ENCODE measurements at places on chromosomes 7 and 10.

DNA sequence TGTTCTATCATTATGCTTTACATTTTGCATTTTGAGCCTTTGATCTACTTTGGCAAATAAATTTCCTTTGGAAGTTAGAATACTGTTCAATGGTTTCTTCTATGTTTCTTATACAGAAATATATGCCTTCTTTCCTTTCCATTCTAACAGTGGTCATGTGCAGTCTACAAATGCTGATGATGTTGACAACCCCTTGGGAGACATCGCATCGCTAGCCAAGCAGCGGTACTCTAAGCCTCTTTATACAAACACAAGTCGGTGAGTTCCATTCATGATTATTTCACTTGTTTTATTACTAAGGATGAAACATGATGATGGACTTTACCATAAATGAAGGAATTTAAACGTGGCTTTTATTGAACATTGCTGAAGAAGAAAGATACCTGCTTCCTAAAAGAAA is 48.1 kb upstream of the ZPBP start:
- DNase-seq, result no peak

GRCh38 chr10:86329093-86329710 is 37.4 kb downstream of the GRID1 start:
- DNase-seq, result no peak

DNA sequence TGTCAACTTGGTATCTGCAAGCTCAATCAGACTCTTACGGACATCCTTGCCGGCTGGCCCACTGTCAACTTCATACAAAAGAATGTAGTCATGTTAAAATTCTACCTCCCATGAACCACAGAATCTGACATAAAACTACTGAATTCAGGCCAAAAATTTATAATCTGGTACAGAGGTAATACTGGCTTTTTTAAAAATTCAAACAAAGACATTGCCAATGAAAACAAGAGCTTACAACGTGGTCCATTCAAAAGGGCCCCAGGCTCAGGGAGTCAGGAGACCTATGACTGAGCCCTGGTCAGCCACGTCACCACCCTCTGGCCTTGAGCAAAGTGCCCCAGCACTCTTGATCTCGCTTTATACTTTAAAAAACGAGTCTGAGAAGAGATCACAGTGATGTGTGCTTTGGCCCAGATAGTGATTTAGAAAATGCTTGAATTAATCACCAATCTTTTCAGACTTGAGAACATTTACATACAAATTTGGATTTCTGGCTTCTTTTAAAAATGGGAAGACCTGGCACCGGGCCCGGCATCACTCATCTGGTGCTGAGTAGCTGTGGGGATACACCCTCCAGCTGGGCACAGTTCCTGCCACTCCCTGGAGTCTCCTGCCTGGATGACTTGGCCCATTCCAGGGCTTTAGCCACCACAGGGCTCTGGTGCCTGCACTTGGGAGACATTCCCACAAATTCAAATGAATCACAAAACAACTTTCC is 94.1 kb downstream of the PIP4K2A start:
- DNase-seq, result no peak

- DNase-seq, result no peak
These were observed 5.1 kb upstream of the ADAMTS14 start for GRCh38 chr10:70666960-70667798.

DNA sequence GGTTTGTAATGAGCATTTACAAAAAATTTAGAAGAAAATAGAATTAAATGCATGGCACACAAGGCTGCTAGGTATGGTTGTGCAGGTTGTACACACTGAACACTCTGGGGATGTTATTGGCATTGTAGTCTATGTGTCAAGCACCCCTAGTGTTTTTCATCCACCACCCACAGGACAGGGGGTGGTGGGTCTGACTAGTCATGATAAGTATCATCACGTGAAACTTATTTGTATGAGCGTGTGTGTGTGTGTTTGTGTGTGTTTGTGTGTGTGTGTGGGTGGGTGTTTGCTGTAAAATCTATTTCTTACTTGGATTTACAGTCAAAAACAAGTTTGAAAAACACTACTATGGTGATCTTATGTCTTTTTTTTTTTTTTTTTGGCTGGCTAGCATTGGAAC is 66.5 kb downstream of the MAP3K8 start:
- DNase-seq, result no peak

DNA sequence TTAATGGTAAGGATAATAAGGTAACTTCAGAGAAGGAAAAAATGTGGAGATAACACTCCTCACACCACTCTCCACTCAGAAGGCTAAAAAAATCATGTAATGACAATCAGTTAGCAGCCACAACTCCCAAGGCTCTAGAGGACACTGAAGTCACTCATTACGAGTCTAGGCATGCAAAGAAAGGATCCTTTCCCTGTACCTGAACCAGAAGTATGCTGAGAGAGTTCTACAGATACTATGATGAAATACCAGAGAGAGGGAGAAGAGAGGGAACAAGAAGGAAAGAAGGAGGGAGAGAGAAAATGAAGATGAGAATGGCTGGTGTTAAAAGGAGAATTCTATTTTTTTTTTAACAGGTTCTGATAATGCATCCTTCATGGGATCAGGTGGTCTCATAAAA is 224.3 kb upstream of the PLXNA4 start:
- DNase-seq, result no peak

DNA sequence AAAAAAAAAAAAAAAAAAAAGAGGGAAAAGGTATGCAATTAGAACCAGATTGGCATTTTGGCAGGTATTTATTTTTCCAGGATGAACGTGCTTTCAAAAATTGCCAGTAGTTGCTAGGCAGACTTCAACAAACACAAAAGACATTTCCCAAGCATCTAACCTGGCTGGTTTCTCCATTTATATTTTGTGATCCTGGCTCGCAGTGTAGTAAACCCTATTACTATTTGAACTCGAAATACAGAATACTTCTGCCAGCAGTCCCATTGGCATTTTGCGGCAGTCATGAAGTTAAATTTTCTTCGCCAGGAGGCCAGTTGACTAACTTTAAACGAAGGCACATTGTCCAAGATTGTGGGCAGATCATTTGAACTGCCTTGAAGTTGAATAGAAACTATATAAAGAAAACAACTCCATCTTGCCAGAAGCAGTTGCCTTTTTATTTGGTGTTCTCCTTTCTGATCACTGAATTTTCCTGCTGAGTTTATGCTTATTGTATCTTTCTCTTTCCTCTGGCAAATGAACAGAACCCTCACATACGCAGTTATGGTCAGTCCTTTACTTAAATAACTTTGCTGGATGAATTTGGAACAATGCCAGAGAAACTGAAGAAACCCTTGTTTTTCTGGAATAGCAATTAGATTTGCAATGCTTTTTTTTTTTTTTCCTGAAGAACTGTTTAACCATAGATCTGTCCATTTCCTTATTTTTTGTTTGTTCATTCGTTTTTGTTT is 132.9 kb downstream of the BICC1 start:
- DNase-seq, result no peak

DNA sequence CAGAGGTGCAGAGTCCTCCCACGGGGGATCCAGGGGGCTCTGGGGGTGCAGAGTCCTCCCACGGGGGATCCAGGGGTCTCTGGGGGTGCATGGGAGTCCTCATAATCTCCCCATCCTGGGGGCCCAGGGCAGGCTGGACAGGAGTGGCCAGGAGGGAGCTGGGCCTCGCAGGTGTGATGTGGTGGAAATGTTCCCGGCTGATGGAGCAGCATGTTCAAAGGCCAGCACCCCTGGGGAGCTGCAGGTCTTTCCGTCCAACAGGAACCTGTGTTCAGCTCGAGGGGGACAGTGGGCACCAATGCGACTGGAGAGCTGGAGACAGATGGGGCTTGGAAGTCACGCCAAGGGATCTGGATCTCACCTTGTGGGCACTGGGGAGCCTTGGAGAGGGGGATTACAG is 38.5 kb upstream of the PSMG3 start:
- DNase-seq, result no peak

GRCh38 chr7:6532516-6532915 is 18.7 kb downstream of the GRID2IP start:
- no peak for DNase-seq

DNA sequence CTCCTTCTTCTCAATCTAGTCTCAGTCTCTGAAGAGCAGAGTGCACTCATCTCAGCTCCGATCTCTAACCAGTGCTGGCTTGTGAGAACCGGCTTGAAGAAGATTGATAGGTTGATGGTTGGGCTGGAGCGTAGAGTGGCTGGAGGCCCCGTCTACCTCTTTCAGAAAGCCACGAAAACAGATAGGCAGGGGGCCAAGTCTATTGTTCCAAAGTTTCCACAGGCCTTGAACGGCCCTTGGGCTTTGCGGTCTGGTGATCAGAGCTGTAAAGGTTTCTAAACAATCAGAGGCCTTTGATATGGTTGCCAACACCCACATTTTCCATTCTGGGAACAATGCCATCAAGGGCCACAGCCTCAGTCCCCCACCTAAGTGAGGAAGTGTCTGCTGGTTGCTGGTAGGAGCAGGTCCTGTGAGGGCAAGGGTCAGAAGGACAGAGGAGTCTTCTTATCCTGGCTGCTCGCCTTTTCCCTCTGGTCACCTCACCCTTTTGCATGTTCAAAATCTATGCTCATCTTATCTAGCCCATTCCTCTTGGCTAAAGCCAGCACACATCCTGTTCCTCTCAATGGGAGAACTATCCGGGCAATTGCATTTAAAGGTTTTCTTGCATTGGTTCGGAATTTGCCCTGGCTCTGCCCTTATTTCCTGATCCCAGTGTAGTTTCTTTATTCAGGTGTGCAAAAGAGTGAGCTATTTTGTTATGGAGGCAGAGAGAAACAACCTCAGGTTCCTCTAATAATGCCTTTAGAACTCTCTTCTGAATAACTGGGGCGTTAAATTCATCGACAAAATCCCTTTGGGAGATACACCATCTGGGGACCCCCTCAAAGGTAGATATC is 70.3 kb upstream of the KMT2E start:
- peak; percentile 79 for DNase-seq

Measured in activated CD4-positive, alpha-beta T cell treated with anti-CD3 and anti-CD28 coated beads, Interleukin-2, Interleukin-4, amounts not matched to agents 100 ng/mL and 50 ng/mL, durations not matched to agents 16 hours and 8 hours (primary cell).